T1000 (cell line): ENCODE measurements at places on chromosomes 5 and 9.

DNA sequence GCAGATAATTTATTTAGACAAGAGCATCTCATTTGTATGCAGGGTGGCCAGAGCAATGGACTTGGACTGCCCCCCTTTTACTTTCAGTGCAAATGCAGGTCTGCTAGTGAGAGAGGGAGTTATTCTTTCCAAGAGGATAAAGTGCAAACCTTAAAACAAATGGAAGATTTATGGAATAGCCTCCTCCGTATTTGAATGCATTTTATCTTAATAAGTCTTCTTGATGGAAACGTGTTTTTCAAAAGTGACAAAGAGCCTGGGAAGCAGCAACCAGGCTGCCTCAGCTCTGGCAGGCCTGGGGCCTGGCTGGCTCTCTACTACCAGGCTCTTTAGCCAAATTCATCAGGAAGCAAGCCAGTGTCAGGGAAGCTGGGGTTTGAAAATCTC is 6.8 kb downstream of the NR2F1 start:
- no peak for DNase-seq

DNA sequence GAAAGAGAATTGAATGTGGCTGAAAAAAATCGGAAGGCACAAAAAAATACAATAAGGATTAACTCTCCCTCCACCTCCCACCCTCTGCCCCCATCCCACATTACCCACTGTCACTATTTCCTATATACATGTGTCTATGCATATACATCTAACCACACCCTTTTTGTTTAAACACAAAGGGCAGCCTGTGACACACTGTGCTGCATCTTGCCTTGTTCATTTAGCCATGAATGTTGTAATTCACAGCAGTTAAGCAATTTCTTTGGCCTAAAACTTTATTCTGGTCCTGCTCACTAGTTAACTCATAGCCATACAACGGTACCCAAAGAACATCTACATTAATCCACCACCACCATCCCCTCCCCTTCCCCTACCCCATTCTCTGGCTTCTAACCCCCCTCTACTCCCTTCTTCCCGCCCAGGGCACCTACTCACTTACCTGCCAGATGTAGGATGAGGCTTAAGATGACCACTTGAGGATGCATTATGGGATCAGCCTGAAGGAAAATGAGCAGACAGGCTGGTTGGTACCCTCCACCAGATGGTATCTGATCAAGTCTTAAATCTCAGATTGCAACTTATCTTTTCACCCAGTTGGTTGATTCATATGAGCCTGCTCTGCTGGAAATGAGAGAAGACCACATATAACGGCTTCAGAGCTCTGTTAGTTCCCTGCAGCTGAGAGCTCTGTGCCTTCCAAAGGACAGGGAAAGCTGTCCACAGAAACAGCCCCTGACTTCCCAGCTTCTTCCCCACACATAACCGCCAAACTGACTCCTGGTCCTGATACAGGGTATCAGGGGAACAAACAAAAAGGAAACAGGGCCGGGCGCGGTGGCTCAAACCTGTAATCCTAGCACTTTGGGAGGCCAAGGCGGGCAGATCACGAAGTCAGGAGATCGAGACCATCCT is 1.2 kb downstream of the HAVCR1 start:
- DNase-seq = no peak

- no peak for DNase-seq
Measured at GRCh38 chr5:176559683-176560082, 10.5 kb downstream of the CDHR2 start.

GRCh38 chr5:163870441-163870840 is 365.0 kb downstream of the MAT2B start:
- no peak for DNase-seq

- no peak for DNase-seq
Measured at GRCh38 chr5:71522151-71522550, 65.0 kb upstream of the MCCC2 start.

DNA sequence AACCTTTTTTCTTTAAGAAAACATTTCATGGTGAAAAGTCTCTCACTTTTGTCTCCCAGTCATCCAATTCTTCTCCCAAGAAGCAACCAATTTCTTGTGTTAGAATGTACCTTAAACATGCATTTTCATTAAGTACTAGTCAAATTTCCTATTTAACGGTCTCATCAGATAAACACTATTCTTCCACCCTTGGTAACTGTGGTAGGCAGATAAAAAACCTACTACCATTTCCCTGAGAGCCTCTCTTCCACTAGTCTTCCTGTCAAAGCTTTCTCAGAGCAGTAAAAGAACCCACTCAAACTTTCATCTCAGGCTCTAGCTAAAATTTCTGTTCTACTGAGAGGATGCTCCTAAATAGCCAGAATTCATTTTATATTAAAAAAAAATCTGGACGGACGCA is 10.9 kb downstream of the GNE start:
- no peak for DNase-seq

- DNase-seq = no peak
Measured at GRCh38 chr5:124941051-124942049, 194.9 kb upstream of the ZNF608 start.
